Right atrium auricular region (tissue), 2 donors: ENCODE measurements at places on chromosomes 16 and 17.

DNA sequence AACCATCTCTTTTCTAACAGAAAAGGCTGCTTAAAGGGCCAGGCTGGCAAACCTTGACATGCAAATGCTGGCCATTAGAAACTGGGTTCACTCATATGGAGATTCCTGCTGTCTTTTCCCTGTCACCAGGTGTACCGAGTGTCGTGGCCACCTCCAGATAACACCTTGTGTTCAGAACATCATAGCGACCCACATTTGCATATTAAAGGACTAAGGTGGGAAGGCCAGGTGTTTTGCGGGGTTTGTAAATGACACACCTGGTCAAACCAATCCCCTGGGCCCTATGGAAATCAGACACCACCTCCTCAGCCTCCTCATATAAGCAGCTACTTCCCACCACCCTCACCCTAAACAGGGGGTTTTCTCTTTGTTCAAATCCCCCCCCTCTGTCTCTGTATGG is 2.5 kb upstream of the AIPL1 start:
- no peak for DNase-seq

DNA sequence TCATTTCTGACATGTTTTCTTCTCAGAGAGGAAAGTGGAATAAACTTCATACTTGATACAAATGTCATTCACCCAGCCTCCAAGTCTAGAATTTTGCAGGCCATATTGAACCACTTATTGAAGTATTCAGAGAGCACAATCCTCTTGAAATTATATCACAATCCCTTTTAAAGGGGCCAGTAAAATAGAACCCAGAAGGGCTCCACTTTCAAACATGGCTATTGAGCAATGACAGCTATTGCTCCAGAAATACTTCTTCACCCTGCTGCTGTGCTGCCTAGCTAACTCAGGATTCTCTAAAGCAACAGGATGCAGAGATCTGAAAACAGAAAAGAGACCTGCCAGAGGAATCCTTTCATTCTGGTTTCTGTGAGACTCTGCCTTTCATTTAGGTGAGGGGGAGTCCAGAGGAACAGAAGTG is 275.0 kb upstream of the CDH5 start:
- DNase-seq, result no peak

- no peak for DNase-seq
Measured at GRCh38 chr16:27474041-27474440, 72.1 kb downstream of the IL21R start.

DNA sequence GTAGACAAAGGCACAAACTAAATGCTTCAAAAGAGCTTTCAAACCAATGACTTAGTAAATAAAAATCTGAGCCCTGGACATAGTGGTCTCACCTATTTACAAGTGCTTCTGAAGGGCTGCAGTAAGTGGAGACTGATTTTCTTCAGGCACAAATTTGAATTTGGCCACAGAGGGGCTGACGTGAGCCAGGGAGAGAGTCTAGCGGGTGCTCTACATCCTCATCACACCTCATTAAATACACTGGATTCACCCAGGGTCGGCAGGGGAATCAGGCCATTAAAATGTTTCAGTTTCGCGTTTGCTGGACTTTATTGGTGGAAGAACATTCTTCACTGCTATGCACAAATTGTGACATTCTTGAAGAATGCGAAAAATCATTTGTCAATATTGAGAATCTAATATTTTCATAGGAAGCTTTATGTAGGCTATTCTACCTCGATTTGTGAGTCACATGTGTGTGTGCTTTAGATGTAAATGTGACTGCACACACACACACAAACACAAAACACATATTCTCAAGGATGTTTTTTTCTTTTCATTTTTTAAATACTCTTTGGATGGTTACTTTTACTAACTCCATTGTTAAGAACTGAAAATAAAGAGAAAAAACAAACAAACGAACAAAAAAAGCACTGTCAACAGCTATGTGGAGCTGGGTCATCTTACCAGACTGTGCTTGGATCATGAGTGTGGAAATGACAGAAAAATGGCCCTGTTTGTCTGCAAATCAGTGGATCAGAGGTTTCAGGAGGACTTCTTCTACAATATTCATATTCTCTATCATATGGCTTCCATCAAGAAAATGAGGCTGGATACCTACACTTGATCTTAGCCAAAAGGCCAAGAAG is 58.9 kb downstream of the CDH11 start:
- DNase-seq, result no peak

- peak; percentile 68 for DNase-seq
Measured at GRCh38 chr17:39197380-39198185, at the start of gene CACNB1. Gene CACNB1, minus strand, starts transcription at chr17:39197669. Its CDS starts 174 bp downstream, at chr17:39197495.

DNA sequence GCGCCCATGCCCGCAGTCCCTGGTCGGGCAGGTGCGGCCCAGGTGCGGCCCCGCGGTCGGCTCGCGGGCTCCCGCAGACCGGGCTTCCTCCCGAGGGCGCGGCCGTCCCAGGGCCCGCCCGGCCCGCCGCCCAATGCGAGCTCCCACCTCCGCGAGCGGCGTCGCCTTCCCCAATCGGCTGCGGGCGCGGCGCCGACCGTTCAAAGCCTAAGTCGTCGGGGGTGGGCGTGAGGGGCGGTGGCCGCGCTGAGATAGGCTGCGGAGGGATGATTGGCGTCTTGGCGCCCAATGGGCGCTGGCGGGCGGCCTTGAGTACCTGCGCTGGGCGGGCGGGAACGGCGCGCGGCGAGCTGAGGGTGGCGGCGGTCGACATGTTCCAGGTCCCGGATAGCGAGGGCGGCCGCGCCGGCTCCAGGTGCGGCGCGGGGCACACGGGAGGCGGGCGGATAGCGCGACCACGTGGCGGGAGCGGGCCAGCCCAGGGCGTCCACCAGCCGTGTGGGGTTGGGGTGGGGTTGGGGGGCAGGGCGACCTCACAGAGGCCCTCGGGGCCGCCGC is at the start of gene JPT2:
JPT2 (plus strand) TSS at position 338 of the 558 bp plus-strand sequence; CDS start at position 372, 34 bp downstream.
- peak; percentile 94 for DNase-seq

DNA sequence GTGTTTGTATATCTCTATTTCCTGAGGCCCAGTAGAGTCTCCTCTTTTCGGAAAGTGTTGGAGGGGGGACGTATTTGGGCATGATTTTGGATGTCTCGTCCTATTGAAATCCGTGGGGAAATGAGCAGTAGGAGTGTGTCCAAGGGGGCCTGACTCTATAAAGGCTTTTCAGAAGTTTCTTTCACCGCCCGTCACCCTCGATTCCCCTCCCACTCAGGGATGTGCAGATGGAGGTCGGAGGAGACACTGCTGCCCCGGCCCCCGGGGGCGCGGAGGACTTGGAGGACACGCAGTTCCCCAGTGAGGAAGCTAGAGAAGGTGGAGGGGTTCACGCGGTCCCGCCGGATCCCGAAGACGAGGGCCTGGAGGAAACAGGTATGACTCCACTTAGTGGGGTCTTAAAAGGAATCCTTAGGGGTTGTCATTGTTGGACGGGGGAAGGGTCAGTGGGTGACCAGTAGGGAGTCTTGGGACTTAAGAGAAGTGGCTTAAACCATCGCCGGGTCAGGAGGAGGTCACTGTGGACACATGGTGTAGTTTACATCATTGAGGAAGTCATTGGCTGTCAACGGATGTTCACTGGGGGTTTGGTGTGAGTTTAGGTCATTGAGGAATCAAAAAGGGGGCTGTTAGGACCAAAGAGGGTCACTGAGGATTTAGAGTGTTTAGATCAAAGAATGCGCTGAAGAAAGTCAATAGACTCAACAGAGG is 424 bp downstream of the MON1B start:
- DNase-seq, result no peak

DNA sequence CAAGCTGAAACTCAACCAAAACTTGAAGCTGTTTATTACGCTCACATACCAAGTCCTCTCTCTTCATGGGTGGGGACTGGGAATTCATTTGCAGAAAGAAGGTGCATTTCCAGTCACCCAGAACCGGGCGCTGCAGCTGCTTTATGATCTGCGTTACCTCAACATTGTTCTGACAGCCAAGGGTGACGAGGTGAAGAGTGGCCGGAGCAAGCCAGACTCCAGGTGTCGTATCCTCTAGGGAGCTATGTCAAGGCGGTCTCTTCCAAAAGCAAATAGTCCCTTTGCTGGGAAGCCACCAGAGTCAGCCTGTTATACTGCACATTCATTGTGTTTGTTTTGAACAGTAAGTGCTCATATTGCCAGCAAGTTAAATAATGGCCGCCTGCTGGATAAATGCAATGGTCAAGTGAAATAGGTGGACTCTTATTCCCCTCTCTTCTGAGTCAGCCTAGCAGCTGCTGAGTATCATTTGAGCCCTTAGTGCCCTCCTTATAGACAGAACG is 12.7 kb downstream of the COG1 start:
- DNase-seq, result no peak

GRCh38 chr17:64388961-64389565 is 1.6 kb downstream of the PECAM1 start:
- DNase-seq, result no peak

DNA sequence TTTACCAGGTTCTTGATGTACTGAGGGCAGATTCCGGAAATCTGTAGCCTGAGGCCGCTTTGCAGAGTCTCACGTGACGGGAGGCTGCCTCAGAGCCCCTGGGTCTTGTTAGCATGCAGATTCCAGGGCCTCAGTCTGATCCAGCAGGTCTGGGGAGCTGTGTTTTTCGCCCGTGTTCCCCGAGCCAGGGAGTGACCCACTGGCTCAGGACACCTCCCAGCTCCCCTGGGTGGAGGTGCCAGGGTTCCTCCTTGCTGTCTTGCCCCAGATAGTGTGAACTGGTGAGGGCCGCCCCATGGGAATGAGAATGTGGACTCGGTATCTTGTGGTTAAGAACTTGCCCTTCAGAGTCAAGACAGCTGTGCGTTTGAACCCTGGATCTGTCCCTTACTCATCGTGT is 98.6 kb downstream of the OR1D5 start:
- DNase-seq, result no peak

GRCh38 chr17:2058586-2059546 is 4.0 kb downstream of the HIC1 start:
- DNase-seq, result no peak

GRCh38 chr17:8292639-8293395 is 2.4 kb downstream of the SLC25A35 start:
- DNase-seq, result no peak

GRCh38 chr16:88651276-88651988 is 579 bp upstream of the CYBA start:
- DNase-seq, result no peak

GRCh38 chr17:3800362-3801271 is at the start of gene ITGAE:
Gene ITGAE, minus strand, starts transcription at chr17:3801188. Its CDS starts 44 bp downstream, at chr17:3801144.
- no peak for DNase-seq

DNA sequence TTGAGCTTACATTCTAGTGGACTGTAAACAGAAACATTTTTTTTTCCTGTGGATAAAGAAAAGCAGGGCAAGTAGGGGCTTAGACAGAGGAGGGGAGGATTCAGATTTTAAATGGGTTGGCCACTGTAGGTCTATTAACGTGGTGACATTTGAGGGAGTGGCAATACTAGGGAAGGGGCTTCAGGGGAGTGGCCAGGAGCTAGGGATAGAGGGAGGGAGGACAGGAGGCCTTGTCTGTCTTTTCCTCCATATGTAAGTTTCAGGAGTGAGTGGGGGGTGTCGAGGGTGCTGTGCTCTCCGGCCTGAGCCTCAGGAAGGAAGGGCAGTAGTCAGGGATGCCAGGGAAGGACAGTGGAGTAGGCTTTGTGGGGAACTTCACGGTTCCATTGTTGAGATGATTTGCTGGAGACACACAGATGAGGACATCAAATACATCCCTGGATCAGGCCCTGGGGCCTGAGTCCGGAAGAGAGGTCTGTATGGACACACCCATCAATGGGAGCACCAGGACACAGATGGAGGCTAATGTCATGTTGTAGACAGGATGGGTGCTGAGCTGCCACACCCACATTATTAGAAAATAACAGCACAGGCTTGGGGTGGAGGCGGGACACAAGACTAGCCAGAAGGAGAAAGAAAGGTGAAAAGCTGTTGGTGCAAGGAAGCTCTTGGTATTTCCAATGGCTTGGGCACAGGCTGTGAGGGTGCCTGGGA is 6.5 kb upstream of the HBM start:
- no peak for DNase-seq

- no peak for DNase-seq
Measured at GRCh38 chr17:67628580-67629013, 89.1 kb upstream of the NOL11 start.

DNA sequence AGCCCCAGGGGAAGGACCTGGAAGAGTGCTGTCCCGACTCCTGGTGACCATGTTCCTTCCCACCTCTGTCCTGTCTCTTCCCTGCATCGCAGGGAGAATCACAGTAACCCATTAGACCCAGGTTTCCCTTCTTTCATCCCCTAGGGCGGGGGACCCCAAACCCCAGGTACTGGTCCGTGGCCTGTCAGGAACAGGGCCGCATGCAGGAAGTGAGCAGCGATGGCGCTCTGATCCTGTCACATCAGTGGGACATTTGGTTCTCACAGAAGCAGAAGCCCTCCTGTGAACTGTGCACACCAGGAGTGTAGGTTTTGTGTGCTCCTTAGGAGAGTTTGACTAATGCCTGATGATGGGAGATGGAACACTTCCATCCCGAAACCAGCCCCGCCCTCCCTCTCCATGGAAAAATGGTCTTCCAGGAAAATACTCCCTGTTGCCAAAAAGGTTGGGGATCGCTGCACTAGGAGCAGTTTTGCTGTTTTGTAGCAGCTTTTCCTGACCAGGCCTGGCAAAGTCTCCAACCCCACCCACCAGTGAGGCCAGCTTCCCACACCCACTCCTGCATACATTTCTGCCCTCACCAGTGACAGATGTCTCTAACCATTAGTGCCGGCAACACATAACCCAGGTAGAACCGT is 10.5 kb downstream of the MNT start:
- peak; percentile 78 for DNase-seq

- DNase-seq, result no peak
Measured at GRCh38 chr16:81518439-81518757, 73.8 kb downstream of the CMIP start.

- no peak for DNase-seq
Measured at GRCh38 chr17:61232871-61233270, 166.8 kb upstream of the TBX2 start.

GRCh38 chr17:79915850-79916430 is 76.7 kb upstream of the CBX4 start:
- no peak for DNase-seq

DNA sequence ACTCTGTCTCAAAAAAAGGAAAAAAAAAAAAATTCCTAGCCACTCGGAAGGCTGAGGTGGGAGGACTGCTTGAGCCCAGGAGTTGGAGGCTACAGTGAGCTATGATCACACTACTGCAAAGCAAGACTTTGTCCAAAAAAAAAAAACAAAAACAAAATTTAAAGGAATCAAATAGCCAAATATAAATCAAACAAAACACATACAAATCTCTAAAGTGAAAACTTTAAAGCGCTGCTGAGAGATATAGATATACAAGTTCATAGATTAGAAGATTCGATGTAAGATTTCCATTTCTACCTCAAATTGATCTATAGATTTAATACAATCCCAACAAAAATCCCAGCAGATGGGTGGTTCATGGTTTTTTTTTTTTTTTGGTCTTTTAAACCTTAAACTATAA is 83.6 kb downstream of the TTC19 start:
- no peak for DNase-seq

GRCh38 chr17:79042421-79043190 is 18.6 kb downstream of the C1QTNF1 start:
- DNase-seq, result no peak

- DNase-seq, result no peak
Measured at GRCh38 chr16:11163761-11164261, 92.2 kb downstream of the SOCS1 start.
